ENCODE measurements at places on chromosomes 7 and 10.

DNA sequence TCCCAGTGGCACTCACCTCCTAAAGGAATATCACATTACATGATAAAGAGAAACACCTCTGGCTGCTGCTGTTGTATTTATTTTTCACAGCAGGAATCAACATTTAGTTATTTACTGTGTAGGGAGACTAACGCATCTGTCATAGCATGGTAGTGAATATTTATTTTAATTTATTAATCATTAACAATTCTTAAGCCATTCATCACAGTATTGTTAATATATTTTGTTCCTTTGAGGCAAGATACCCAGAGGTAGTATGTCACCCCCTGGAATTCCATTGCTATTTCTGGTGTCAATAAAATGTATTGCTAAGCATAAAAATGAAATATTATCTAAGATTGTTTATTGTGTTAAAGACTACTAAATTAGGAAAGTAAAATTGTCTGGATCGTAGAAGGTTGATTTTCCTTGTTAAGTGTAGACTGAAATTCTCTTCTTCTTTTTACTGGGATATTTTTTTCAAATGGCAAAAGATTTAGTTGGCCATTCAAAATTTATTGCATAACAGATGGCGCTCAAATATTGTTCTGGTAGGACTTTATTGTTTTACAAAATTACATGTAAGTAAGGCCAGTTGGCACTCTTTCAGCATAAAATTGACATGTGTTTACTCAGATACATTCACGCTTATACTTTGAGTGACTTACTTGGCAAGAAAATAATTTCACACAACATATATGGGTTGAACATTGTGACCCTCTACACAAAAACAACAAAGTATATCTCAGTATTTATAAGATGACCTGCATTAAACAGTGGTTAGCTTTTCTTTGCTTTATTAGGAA is 1358.7 kb upstream of the SORCS1 start:
- DNase-seq = no peak

GRCh38 chr10:62665771-62666170 is 138.7 kb upstream of the ADO start:
- DNase-seq = no peak

- no peak for DNase-seq
Observed at GRCh38 chr10:17344206-17344605, 110.2 kb downstream of the ST8SIA6 start.

DNA sequence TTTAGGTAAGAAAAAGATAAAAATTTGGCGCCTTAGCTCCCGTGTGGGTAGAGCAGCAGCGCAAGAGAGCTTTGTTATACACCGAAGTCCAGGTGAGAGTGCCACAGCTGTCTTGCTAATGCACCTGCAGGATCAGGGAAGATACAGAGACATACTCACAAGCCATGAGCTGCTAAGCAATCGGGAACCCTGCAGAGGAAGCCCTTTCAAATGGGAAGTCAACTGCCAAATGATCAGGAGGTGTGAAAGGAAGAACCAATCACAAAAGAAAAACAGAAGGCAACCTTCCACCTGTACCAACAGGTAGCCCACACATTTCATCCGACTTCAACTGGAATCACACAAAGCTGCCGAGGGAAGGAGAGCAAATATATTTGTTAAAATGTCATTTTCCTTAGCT is 610.5 kb upstream of the PFKP start:
- no peak for DNase-seq

- no peak for DNase-seq
Observed at GRCh38 chr10:103980288-103980906, 13.5 kb downstream of the SLK start.
